ENCODE measurements at places on chromosomes 5 and 9.

DNA sequence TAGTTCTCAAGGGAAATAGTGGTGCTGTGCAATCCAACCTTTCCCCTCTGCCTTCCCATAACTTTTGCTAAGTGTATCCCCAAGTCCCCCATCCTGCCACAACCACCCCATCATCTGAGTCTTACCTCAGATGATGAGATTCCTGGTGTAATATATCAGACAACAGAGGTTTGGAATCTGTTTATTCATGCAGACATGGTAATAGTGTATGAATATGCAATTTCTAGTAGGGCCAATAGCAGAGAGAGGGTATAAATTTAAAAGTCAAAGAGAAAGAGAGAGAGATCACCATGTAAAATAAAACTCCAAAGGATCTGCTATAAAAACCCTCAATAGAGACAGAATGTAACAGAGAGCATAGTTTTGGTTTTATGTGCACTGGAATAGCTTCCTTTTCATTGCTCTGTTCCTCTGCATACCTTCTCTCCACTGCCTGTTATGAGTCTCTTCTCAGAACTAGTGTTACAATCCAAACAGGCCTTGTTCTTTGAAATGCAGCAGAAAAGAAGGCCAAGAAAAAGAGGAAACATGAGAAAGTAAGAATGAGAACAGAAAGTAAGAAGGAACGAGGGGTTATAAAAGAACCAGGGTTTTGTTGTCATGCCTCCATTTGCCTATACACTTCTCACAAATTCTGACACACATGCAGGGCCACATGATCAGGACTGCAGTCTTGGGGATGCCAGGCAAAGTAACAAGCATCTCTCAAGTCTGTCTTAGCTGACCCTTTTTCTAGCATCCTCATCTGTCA lies 278.0 kb downstream of the CETN3 start:
- no peak for DNase-seq

GRCh38 chr5:78738693-78739300 lies 90.2 kb upstream of the LHFPL2 start:
- DNase-seq = peak; percentile 47

- no peak for DNase-seq
These were observed 6.6 kb upstream of the PHYHD1 start for GRCh38 chr9:128913995-128914772.

DNA sequence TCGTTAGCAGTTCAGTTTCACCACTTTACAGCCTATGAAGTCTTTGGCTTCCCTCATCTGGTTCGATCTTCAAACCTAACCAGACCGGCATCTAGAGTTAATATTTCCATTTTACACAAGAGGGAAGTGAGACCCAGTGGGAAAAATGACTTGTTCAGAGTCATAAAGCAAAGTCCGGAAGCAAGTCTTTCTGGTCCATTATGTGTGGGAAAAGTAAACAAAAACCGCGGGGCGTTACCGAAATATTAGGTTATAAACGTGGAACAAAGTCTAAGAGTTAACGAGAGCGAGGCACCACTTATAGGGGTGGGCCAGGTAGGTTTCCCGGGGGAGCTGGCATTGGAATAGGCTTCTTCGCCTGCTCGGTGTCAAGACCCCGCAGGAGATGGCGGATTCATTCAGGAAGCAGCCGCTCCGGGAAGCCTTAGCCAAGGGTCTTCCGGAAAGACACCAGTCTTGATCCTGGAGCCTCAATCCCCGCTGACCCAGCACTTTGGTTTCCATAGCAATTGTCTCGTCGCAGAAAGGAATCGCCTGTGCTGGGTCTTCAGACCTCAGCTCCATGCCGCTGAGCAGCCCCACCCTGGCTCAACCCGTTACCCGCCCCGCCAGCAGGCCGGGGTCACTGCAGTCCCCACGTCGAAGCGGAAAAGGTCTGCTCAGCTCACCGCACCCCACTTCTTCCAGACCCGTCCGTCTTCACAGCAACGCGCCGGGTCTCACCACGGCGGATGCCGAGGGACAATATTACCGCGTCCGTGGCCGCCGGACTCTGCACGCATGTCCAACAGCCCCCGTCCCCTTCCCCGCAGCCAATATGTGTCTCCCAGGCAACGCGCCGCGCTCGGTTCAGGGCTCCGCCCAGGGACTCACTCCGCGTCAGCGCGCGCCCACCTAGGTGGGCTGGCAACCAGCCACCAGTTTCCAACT lies at the start of gene C5orf52:
TSS of gene C5orf52 (plus strand) at position 872 of the 930 bp plus-strand sequence. CDS start 82 bp downstream, outside the sequence.
- peak; percentile 20 for DNase-seq

DNA sequence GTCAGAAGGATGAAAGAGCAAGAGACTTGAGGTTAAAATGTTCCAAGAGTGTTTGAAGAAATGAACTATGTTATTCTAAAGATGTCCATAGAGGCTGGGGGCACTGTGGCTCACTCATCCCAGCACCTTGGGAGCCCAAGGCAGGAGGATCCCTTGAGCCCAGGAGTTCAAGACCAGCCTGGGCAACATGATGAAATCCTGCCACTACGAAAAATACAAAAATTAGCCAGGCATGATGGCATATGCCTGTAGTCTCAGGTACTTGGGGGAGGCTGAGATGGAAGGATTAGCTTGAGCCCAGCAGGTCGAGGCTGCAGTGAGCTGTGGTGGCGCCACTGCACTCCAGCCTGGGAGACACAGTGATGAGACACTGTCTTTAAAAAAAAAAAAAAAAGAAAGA lies 2.7 kb downstream of the AOPEP start:
- no peak for DNase-seq

DNA sequence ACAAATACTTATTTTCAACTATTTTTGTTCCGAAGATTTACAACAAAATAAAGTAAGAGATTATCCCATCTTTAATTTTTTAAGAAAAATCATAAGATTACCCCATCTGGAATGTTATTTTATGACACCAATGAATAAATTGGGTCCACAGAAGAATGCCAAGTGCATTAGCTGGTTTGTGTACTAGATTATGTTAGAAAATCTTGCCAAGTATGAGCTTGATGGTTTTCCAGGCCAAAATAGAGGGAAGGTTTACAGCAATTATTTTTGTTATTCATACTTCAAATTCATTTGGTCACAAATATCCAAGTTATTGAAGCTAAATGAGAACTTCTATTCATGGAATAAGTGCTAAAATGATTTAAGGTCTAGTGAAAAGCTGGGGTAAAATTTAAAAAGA lies 109.4 kb upstream of the DMRTA1 start:
- DNase-seq = no peak

DNA sequence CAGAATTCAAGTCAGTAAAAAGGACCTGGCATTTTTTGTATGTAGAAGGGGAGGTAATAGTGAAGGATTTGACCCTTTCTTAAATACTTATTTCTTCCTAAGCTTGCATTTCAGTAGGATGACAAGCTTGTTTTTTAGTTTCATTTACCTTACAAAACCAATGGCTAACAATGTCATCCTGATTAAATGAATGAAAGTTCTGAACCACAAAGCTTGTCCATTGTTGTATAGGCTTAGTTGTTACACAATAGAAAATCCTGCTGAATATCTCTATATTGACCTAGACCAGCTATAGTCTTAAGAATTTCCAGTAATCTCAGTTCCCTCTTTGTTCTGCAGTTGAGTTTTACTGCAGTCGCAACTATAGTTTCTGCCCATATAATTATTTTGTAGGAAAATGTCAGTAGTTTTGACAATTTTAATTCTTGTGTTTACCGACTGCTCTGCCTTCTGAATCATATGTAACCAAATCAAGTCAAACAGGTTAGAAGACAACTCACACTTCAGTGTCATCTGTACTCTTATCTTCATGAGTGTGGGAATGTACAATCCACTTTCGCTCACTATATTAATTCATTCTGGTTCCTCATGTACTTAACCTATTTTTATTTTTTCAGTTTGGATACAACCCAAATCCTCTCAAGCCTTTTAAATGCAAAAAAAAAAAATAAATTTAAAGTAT lies 195.7 kb downstream of the CD180 start:
- DNase-seq = no peak

DNA sequence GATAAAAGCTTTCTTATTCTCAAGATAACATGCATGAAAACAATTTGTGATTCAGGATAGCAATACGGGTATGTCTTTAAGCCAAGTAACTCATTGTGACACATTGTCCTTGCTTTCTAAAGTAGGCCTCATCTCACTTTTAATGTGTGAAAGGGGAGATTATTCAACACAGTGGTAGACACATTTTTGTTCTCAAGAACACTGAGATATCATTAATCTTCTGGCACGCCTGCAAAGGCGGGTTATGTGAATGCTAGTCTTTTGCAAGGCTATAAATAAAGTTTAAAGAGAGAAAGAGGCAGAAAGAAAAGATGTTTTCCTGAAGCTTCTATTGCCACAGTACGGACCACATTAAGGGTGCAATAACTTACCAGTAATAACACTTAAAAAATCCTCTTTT lies 181.8 kb upstream of the MEF2C start:
- DNase-seq = no peak

DNA sequence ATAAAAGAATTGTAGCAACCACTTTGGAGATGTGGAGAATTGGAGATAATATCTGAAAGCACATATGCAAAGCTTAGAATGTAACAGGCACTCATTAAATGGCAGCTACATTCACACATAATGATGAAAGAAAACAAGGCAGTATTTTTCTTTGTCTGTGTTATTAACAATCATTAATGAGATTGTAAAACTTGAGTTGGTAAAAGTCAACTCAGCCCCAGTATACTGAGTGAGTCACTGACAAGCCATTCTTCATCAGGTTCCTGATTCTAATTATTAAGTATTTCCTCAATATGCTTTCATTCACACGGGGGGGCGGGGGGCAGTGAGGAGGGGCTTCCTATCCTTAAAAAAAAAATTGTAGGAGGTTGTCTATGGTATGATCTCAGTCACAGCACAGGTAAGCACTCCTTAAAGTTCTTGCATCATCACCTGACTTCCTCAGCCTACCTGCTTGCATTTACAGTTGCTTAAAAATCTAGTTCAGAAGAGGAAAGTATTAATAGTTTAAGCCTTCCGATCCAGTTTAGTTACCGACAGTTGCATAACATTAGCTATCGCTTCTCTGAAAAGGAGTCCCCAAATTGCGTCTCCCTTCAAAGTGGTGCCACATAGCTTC lies 379.8 kb downstream of the EFNA5 start:
- peak; percentile 60 for DNase-seq

DNA sequence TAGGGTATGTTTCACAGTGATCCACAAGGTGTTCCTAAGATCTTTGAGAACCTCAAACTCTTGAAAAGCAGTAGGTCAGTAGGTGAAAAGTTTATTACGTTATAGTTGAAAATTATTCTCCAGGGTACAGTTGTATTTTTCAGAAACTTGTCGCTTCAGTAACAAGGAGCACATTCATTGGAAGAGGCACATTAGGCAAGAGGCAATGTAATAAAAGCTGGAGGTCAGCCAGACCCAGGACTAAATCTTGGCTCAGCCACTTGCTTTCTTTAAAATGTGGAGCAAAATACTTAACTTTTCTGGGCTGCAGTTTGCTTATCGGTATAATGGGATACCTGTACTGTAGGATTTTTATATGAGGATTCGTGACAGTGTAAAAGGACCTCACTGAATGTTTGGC lies 45.6 kb downstream of the TLE4 start:
- DNase-seq = no peak

GRCh38 chr5:128480158-128480557 lies 57.9 kb downstream of the FBN2 start:
- no peak for DNase-seq

DNA sequence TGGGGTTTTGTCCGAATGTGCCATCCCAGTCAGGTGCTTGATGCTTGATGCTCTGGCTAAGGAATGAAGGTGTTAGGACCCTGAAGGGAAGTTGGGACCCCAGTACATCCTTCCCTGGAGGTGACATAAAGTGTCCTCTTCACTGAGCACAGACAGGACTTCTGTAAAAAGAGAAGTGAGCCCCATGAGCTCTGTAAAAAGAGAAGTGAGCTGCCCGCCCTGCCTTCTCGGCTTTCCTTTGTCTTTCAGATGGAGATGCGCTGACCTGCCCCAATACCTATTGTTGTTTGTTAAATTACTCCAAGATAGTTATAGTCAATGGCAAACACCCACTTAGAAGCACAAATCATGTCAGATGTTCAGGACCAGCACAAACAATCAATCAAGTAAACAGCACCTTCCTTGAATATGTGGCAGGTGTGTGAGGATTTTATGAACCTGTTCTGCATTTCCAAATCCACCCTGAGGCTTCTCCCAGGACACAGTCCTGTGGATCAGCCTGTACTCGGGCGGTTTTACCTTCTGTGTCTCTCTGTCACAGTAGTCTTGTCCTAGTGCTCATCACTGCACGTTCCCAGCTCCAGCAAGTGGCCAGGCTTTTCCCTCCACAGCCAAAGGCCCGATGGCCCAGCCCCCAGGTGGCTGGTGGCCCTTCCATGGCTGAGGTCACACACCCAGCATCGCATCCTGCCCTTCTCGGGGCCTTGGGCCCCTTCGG lies 191.4 kb downstream of the MTRR start:
- no peak for DNase-seq

GRCh38 chr9:129999141-129999510 lies 43.9 kb downstream of the FNBP1 start:
- DNase-seq = no peak

DNA sequence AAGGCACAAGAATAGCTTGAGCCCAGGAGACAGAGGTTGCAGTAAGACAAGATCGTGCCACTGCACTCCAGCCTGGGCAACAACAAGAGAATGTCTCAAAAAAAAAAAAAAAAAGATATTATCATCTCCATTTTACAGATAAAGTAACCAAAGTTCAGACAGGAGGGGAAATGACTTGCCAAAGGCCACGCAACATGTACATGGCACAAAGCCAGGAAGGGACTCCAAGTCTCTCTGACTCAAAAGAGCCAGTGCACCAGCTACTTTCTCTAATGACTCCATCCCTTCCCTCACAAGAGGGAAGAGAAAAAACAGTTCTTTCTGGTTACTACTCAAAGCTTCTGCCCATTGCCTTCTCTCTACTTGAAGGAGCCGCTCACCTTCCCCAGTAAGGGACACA lies 34.1 kb downstream of the SIL1 start:
- no peak for DNase-seq

DNA sequence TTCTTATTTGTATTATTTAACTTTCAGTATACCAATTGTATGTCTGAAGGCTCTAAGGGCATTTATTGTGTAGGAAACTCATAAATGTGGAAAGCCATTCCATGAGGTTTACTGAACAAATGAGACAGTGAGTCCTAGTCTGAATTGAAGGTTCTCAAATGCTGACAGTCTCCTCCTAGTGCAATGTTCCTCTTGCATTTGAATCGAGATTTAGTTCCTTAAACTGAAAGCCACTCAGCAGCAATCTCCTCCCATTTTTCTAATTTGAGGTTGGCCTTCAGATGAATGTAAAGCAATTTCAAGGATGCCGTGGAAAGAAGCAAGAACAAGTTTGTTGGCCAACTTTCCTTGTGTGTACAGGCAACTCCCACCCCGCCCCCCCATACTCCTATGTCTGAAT lies 493.2 kb upstream of the KLF4 start:
- DNase-seq = no peak

DNA sequence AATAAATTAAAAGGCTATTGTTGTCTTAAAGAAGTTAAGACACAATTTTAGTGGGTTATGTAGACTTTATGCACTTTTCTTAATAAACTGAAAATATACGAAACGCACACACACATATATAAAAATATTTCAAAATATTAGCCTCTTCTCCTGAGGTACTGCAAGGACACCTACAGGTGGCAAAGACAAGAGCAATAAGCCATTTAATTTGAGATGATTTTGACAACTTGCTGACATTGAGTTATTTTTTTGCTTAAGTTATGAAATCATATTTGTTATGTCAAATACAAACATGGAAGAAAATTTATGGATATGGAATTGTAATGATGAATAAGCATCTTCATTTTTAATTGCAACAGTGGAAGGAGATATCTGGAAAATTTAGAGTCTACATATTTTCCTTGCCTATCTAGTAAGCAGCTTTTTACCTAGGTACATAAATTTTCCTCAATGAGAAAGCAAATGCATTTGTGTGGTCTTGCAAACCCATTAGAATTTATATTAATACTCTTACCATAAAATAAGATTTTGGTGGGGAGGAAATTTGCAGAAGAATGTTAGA lies 301.6 kb downstream of the ISL1 start:
- DNase-seq = peak; percentile 5

Data from kidney tubule cell (primary cell).